HL-60 (cell line): ENCODE measurements at places on chromosomes 12 and 14.

DNA sequence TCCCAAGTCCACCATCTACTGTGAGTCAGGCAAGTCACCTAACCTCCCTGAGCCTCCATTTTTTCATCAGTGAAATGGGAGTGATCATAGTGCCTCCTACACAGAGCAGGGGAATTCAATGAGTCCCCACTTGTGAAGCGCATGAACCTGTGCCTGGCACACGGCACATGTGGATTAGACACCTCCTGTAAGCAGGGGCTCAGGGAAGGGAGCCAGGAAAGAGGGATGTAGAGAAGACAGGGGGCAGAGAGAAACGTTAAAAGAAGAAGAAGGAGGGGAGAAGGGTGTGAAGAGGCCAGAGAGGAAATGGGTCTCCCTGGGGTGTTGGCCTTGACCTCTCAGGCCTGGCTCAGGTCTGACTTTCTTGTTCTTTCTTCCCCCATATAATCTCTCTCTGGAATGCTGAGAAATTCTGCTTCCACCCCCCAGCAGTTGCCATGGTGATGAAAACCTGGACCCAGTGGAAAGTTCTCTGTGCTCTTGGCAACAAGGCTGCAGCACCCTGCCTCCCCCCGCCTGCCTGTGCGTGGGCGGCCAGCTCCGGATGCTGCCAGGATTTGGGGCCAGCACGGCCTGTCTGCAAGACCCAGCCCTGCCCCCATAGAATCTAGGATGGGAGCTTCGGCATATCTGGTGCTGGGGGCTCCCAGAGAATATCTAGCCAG lies 94.5 kb downstream of the CALM1 start:
- no peak for DNase-seq

DNA sequence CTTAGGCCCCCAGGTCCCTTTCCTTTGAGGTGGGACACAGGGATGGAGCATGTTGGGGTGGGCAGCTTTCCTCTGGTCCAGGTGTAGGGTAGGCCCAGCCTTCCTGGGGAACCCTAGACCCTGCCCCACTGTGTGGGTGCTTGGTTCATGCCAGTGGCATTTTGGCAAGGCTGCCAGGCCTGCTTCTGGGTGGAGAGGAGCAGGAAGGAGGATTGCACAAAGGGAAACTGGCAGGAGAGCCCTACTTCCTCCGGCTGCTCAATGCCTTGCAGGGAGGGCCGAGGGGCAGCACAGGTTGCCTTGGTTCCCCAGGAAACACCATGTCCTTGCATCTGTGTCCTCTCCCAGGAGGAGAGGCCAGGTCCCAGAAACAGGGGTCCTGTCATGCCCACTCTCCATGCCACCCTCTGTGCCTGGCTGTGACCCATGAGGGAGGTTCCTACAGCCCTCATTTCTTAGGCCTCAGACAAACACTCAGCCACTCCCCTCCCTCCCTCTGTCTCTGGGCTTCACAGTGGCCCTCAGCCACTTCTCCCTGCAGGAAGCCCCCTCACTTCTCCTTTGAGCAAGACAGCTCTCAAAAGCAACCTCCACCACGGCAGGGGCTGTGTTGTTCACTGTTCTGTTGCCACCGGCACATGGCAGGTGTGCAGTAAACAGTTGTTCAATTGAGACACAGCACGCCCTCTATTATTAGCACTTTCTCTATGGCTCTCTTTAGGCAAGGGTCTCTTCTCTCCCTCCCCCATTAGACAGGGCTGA lies 6.8 kb upstream of the KRT80 start:
- DNase-seq, result peak; percentile 72

DNA sequence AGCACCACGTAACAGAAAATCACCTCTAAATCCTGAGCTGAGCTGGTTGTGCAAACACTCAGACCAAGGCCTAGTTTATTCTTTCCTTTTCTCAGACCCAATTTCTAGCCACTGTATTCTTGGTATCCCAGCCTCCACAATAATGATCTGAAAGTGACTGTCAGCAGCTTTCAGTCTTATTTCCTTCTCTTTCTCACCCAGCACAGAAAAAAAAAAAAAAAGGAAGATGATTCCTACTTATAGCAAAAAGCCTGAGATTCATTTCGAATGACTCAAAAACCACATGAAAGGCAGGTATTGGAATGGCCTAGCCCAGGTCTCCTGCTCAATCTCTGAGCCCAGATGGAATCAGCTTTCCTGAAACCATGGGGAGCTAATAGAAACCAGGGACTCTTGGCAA lies 298.6 kb upstream of the PPFIA2 start:
- DNase-seq, result no peak

GRCh38 chr12:25119020-25119419 lies 75.9 kb downstream of the DNAI7 start:
- no peak for DNase-seq

- DNase-seq, result no peak
Measured at GRCh38 chr14:86414146-86414545, 884.2 kb downstream of the FLRT2 start.

DNA sequence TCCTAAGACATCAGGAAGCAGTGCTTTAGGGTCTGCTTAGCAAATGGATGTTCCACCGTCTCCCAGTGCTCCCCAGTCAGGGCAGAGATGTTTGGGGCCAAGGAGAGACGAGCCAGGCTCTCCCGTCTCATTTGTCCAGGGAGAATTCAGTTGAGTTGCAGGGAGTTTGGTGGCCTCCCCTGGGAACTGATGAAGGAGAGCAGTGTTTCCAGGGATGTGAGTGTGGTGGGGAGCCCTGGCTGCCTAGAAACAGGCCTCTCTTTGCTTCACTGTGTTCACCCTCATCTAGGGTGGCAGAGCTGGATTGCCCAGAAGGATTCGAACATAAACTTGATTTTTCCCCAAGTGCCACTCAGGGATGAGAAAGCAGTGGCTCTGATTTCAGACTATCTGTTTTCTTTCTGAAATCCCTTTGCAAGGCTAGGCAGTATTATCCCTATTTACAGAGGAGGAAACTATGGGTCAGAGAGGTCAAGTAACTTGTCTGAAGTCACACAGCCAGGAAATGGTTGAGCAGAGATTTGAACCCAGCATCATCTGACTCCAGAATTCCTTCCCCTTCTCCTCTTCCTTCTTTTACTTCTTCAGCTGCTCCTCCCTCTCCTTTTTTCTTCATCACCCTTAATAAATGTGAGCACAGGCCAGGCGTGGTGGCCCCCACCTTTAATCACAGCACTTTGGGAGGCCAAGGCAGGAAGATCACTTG lies 6.6 kb downstream of the TPCN1 start:
- DNase-seq, result no peak

DNA sequence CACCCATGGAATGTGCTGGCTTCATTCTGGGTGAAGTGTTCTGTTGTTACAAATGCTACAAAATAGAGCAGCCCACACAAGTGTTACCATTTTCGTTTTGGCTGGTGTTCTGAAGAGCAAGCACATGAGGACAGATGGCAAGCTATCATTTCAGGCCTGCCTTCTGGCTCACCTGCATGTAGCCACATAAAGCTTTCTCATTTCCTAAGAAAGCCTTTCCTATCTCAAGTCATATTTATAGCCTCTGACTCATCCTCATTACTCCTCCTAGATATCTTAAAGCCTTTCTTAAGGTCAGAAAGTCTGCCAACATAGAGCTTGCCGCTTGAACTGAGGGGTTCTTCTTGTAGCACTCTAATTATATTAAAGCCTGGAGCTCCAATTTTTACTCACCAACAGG lies 89.0 kb downstream of the PTPRR start:
- DNase-seq, result no peak

DNA sequence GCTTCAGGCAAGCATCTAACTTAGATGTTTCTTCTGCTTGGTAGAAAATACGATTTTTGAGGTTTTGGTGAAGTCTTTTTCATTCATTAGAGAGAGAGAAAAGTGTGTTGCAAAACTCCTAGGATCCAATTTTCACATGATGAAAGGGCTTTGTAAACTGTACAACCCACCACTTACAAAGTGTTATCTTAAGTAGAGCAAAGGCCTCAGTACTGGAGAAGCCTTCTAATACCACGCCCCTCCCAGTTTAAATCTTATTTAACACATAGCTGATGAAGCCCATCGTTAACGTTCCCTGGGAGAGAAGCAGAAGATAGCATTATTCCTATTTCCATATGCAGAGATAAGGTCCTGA lies 869 bp downstream of the APOLD1 start:
- DNase-seq, result no peak

DNA sequence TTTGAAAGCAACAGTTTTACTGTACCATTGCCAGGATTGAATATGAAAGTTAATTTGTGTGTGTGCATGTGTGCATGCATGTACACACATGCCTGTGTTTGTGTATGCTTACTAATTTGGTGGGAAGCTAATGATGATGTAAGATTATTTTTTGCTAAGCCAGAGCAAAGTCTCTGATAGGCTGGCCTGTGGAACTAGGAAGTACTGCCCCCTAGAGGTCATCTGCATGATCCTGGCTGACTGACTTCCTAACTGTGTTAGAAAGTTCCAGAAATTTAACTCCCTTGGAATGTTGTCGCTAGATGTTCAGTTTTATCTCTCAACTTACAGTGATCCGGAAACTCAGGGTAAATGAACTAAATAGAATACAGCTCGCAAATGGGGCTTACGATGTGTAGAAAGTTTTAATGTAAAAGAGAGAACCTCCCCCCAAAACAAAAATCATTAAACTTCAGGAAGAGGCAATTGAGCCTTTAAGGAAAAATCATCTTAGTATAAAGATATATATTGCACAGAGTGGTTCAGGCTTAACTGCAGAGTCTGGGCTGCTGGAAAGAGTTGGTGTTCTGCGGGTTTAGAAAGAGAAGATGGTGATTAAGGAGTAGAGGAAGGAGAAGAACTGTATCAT lies 34.3 kb upstream of the SLC38A1 start:
- DNase-seq, result peak; percentile 61

- DNase-seq, result no peak
Measured at GRCh38 chr14:60204104-60204842, 39.1 kb upstream of the DHRS7 start.

DNA sequence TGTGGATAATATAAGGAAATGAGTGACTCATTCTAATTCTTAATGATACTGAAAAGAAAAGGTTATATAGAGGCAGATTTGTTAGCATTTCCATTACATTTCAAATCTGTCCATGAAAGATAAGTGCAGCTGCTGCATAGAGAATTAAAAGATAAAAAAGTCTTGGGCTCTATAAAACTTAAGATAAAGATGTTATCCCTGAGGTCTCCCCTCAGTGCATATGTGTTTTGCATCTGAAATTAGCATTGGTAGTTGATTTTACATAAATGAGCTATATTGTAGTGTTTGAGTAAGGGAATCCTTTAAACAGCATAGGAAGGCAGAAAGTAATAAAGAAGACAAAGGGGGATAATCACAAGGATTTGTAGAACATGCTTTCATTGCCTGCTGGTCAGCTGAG lies 206.2 kb downstream of the FSCB start:
- no peak for DNase-seq

- DNase-seq, result no peak
Measured at GRCh38 chr14:20956376-20956976, 1.2 kb downstream of the RNASE2 start.

DNA sequence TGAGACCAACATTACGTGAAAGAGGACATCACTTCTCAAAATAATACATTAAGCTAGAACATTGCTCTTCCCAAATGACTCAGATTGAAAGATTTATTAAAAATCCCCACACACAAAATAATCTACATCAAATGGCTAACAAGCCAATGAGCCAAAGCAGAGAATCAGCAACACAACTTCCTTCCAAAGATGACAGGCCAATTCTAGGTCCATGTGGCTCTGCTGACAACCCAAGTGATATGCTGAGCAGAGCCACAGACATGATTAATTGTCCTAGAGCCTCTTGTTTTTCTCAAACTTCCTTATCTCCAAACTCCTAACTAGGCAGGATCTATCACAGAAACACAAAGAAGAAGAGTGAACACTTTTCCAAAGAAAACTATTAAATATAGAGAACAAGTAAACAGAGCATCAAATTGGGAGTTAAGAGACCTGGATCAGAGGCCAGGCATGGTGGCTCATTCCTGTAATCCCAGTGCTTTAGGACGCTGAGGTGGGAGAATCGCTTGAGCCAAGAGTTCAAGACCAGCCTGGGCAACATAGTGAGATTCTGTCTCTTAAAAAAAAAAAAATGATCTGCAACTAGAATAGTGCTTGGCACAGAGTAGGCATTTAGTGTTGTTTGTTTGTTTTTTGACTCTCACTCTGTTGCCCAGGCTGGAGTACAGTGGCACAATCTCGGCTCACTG lies 38.5 kb downstream of the SENP1 start:
- no peak for DNase-seq

GRCh38 chr12:122318607-122319605 lies 52.6 kb upstream of the VPS33A start:
- DNase-seq, result no peak

DNA sequence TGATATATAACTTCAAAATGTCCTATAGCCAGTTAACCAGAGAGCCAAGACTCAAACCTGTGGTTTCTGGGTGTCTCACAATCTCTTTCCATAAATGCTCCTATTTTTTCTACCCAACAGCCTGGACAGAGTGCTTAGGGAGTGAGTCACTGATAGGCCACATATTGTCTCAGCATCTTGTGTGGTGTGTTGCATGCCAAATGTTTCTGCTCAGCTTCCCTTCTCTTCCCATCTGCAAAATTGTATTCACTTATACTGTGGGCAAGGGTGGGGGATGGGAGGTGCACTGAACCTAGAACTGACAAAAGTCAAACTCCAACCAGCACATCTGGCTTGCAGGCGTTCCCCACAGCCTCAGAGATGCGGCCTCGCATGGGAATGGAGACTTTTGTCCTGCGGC lies 123.3 kb downstream of the KCNA5 start:
- no peak for DNase-seq

DNA sequence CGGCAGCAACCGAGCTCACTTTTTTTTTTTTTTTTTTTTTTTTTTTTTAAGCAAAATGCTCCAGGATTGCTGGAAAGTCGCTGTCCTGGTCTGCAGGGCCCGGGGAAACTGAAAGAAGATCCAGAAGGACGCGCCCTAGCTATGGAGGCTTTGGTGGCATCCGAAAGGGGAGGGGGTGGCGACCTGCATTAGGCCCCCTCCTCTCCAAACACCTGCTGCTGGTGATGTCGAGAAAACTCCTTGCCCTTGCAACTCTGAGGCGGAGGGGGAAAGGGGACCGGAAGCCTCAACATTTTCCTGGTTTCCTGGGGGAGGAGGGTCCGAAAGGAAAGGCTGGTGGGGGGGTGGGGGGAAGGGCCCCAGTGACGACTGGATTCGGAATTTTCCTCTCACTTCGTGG lies 421.1 kb downstream of the VRK1 start:
- DNase-seq, result no peak
